ENCODE measurements at places on chromosomes 4 and X.

- no peak for DNase-seq
These were observed 537.9 kb downstream of the IQCM start for GRCh38 chr4:149277705-149278104.

GRCh38 chr4:126081336-126081735 is 766.6 kb downstream of the FAT4 start:
- DNase-seq = no peak

DNA sequence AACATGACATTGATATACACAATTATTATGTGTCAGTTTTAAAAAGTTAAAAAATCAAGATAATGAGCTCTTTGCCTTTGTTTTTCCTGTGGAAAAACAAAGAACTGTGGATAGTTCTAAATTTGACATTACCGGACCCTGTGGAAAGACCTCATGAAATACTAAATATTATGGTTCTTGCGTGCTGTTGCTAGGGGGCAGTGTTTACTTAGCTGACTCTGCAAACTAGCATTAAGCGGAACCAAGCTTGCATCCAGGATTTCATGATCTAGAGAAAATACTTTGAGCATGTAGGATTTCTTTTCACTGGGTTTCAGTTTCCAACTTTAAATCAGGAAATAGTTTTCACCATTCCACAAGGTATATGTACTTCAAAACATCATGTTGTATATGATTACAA is 33.6 kb downstream of the CLCN4 start:
- no peak for DNase-seq

DNA sequence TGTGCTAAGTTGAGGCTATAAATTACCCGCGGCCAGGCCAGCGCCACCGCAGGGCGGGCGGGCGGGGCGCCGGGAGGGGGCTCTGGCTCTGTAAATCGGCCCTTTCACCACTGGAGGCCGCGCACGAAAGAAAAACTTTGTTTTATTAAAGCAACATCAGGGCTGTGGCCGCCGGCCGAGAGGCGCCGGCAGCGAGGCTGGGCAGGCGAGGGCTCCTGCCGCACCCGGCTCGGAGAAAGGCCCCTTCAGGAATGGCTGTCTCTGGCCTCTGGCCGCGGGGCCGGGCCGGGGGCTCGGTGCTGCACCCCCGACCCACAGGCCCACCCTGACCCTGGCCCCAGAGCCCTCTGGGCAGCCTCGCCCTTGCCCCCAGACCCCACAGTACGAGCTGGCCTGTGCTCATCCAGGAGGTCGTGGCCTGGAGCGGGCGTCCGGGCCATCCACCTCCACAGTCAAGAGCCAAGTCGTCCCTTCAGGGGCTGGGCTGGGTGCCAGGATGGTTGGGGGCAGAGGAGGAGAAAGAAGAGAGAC is 29.5 kb upstream of the FGFR3 start:
- DNase-seq = no peak

GRCh38 chrX:119402588-119402987 is 3.5 kb downstream of the SLC25A43 start:
- no peak for DNase-seq

- DNase-seq = no peak
These were observed 30.1 kb downstream of the NEIL3 start for GRCh38 chr4:177339477-177340374.

DNA sequence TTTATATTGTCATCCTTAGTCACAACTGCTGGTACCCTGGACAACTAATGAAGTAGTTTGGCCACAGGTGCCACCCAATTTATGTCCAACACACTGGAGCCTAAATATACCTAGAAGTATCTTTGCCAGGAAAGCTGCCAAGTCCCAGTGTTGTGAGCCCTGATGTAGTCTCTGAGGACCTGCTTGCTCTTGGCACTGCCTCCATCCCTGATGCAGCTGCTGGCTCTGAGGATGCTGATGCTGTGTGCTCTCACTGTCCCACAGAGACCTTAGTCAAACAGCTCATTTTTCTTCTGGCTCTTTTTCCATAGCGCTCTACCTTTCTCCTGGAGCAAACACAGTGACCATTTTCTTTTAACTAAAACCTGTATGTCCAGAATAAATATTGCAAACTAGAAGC is 1535.4 kb upstream of the ADGRL3 start:
- no peak for DNase-seq

DNA sequence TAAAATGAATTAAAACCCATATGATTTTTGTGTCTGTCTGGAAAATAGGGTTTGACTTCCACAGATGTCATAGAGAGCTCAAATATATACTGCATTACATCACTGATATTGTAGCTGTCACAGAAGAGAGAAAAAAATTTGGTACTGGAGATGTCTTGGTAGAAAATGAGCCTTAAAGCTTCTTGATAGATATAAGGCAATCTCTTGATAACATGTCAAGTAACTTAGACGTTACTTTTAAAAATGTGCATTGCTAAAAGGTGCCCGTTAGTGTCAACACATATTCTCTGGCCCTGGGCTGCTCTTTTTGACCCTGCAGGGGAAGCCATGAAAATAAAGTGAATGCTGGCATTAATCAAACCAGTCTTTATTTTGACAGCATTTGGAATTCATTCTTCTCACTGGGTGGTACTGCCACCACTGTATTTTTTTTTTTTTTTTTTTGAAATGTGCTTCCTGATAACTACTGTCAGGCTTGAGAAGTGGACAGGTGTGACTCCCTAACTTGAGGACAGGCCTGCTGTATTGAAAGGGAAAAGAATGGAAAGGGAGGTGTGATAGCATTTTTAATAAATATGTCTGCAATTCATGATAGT is 53.0 kb upstream of the RAPGEF2 start:
- DNase-seq = no peak

- DNase-seq = no peak
These were observed 1.9 kb downstream of the FMR1 start for GRCh38 chrX:147913570-147913969.

GRCh38 chr4:144174401-144175067 is 34.0 kb upstream of the GYPA start:
- DNase-seq = peak; percentile 16

DNA sequence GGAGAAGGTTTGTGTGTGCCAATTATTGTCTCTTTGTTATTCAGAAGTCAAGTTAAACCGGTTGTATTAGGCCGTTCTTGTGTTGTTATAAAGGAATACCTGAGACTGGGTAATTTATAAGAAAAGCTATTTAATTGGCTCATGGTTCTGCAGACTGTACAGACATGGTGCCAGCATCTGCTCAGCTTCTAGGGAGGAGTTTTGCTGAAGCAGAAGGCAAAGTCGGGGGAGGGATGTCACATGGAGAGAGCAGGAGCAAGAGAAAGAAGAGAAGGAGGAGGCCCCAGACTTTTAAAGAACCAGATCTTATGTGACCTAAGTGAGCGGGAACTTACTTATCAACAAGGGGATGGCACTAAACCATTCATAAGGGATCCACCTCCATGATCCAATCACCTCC is 349.3 kb upstream of the PCDH18 start:
- DNase-seq = no peak

DNA sequence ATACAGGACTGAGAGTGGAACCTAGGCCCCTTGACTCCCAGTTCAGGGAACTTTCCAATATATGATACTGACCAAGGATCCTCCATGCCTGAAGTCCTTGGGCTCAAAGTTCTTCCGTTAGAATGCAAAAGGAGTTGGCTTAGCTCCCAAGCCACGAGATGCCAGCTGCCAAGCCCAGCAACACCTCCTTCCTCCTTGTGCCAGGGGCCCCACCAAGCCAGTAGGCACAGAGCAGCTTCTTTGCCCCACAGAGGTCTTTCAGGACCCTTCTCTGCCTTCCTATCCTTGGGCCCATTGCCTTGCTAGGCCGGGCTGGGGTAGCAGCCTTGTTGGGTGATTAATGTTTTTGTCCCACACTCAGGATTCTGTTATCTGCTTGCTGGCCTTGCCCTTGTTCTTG is 105.6 kb downstream of the EFNB1 start:
- no peak for DNase-seq

DNA sequence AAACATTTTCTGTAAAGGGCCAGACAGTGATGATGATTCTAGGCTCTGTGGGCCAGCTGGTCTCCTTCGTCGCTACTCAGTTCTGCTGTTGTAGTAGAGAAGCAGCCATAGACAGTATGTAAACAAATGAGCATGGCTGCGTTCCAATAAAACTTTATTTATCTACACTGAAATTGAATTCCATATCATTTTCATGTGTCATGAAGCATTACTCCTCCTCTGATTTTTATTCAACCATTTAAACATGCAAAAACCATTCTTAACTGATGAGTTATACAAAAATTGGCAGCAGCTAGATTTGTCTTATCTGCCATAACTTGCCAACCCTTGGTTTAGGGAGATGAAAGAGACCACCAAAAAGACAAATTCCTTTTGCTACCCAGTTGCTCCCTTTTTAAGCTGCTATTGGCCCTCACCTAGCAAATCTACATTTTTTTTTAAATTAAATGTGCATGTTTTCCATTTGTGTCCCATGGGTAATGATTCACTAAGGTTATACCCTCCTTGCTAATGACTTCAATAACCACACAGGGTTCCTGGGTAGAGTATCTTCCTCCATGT is 309.9 kb downstream of the DHX15 start:
- DNase-seq = no peak

- no peak for DNase-seq
These were observed 216.6 kb upstream of the SLC7A11 start for GRCh38 chr4:138458751-138459150.

DNA sequence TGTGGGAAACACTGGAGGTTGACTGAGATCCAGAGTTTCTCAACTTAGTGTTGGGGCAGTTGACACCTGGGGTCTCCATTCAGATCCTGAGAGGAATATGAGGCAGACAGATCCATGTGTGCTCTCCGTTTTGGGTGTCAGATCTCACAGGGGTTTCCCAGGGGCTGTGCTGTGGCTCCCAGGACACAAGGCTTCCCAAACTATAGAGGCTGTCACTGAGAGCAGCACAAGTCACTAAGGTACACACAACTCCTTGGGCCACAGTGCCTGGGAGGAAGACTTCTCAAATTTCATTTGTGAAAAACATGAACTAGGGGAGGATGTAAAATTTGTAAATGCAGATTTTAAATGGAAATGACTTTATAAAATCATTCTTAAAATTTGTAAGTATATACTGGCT is 363.6 kb downstream of the FBXO8 start:
- DNase-seq = no peak

GRCh38 chr4:19473569-19473968 is 778.1 kb upstream of the SLIT2 start:
- no peak for DNase-seq

DNA sequence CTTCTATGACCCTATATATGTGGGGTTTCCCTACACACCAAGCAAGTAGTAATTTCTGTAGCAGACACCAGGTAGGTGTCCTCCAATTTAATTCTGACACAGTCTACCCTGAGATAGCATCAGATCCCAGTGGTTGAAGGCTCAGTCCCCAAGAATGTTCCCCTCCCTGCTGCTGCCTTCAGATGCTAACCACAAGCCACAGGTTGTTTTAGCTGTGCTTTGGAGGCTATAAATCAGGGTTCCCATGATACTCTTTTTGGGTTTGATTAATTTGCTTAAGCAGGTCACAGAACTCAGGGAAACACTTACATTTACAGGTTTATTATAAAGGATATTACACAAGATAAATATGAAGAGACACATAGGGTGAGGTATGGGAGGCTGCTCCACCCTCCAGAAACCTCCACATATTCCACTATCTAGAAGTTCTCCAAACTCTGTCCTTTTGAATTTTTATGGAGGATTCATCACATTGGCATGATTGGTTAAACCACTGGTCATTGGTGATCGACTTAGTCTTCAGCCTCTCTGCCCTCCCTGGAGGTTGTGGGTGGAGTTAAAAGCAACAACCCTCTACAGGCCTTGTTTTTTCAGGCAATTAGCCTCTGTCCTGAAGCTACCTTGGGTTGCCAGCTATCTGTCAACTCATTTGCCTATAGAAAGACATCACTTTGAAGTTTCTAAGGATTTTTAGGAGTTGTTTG is 50.8 kb downstream of the GRIA2 start:
- no peak for DNase-seq

Data from ELF-1 (cell line).